BJ (cell line): ENCODE measurements at places on chromosomes 3 and 15. TPM values are rescaled to one million over a fixed set of nuclear protein-coding genes. Genes with fewer than 3 reads are reported as not detected.

Gene GAP43
- 0.12 and 0.33 TPM in 2 replicates for polyA plus RNA-seq

Gene DUOXA2
- not detected in 2 replicates for polyA plus RNA-seq

Gene GPR171
- not detected in 2 replicates for polyA plus RNA-seq

Gene MME
- 208 and 273 TPM in 2 replicates for polyA plus RNA-seq

Gene AQR
- 15.3 and 24.7 TPM in 2 replicates for polyA plus RNA-seq

Gene SRGAP3
- 0.65 and 0.75 TPM in 2 replicates for polyA plus RNA-seq

Gene MYL3
- 0.97 and 1.0 TPM in 2 replicates for polyA plus RNA-seq
